ENCODE measurements at places on chromosomes 2 and 18.

GRCh38 chr2:174967691-174968260, 37.4 kb downstream of the CHN1 start:
- no peak for DNase-seq

- no peak for DNase-seq
Measured at GRCh38 chr2:45653122-45653913, 1.8 kb downstream of the PRKCE start.

DNA sequence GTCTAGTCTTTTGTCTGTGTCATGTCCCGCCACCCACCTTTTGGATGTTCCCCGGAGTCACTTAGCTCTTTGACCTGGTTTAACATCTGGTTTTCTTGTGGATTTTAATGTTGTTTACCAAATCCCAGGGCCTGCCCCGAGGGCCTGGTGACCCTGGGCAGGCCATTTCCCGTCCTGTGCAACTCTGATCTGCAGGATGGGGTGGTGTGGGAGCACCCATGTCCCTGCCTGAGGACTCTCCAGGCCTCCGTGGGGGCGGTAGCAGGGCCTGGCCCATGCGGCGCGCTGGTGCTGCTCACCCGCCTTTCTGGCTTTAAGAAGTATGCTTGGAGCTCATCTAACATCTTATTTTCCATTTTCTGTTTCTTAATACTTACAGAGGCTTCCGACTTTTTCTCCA, 10.7 kb downstream of the RAMP1 start:
- DNase-seq = no peak

- no peak for DNase-seq
Measured at GRCh38 chr2:29715655-29716054, 205.7 kb downstream of the ALK start.

DNA sequence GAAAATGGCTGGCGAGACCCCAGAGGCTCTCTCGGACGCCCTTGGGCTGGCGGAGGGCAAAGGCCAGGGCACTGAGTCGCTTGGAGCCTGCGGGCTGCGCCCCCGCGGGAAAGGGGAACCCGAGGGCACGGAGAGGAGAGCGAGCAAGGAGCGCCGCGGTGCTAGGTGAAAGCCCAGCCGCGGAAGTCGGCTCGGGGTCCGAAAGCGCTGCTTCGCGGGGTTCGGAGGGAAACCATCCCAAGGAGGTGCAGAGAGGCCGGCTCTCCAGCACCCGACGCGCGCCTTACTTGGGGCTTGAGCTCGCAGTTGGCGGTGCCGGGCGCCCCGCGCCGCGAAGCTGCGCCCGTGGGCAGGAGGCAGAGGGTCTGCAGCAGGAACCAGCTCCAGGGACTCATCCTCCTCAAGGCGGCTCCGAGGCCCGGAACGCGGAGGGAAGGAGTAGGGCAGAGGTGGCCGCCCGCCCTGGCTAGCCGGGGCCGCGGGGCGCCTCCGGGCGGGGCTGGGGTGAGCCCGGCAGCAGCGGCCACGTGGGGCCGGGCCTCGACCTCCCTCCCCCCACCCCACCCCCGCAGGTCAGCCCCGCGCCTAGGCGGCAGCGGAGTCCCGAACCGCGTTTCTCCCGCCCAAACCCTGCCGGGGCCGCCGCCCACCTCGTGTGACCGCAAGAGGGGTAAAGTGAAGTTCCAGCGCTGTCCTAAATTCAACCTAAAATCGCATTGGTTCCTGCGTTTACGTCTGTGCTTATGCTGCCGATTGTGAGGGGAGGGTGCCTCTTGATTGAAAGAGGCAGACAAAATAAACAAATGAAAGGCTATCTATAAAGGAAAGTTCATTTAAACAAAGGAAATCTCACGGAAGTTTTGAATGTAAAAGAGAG, at the start of gene TRABD2A:
TSS of gene TRABD2A (minus strand) at position 440 of the 877 bp plus-strand sequence. CDS start at position 395, 45 bp downstream.
- DNase-seq = no peak

- no peak for DNase-seq
Measured at GRCh38 chr2:112805542-112805941, 21.2 kb upstream of the IL1A start.

- DNase-seq = no peak
Measured at GRCh38 chr2:239438995-239439753, 38.4 kb upstream of the HDAC4 start.

GRCh38 chr2:214077727-214078126, 333.1 kb upstream of the VWC2L start:
- no peak for DNase-seq

- DNase-seq = no peak
Measured at GRCh38 chr2:204133476-204133875, 196.9 kb downstream of the ICOS start.
